ENCODE measurements at places on chromosomes 2 and 18.
A peak's percentile ranks its signal among the peaks of the same experiment; 100 is the strongest.

GRCh38 chr2:44778671-44779476 is 162.6 kb upstream of the SIX3 start:
- DNase-seq, result no peak

DNA sequence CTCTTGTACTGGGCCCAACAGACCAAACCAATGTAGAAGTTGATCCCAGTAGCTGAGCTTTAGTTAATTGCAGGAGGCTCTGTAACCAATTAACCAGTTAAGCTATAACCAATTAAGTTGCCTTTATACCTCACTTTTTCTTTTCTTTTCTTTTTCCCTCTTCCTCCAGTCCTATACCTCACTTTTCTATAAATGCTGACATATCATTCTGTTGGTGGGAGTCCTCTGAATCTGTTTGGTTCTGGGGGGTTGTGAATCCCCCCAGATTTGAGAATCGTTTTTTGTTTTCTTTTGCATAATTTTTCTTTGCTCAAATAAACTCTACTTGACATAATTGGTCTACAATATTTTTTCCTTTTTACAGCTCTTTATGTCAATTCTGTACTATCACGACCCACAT is 38.1 kb upstream of the ACMSD start:
- no peak for DNase-seq

GRCh38 chr2:162424816-162425215 is 80.9 kb downstream of the GCA start:
- DNase-seq, result no peak

DNA sequence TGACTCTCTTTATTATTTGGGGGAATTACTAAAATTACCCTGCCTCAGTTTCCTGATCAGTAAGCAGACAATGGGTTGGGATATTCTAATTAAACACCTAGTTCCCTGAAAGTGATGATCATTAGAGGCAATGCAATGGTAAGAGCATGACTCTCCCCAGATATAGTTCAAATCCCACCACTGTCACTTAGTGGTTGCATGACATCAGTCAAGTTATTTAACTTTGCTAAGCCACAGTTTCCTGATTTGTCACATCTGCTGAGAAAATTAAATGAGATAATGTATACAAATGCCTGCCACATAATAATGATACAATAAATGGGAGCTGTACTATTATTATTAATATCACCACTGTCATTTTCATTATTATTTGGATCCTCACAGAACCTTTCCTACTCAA is 29.9 kb downstream of the ZEB2 start:
- DNase-seq, result no peak

DNA sequence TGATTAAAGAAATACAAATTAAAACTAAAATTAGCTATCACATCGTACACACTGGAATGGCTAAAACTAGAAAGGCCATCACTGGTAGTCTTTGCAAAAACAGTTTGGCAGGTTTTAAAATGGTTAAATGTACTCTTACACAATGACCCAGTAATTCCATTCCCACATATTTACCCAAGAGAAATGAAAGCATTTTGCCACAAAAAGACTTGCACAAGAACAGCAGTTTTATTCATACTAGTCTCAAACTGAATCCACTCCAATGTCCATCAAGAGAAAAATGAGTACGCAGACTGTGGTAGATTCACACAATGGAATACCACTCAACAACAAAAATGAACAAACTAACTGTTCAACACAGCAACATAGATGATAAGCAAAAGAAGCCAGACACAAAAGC is 29.1 kb downstream of the SP140L start:
- no peak for DNase-seq

DNA sequence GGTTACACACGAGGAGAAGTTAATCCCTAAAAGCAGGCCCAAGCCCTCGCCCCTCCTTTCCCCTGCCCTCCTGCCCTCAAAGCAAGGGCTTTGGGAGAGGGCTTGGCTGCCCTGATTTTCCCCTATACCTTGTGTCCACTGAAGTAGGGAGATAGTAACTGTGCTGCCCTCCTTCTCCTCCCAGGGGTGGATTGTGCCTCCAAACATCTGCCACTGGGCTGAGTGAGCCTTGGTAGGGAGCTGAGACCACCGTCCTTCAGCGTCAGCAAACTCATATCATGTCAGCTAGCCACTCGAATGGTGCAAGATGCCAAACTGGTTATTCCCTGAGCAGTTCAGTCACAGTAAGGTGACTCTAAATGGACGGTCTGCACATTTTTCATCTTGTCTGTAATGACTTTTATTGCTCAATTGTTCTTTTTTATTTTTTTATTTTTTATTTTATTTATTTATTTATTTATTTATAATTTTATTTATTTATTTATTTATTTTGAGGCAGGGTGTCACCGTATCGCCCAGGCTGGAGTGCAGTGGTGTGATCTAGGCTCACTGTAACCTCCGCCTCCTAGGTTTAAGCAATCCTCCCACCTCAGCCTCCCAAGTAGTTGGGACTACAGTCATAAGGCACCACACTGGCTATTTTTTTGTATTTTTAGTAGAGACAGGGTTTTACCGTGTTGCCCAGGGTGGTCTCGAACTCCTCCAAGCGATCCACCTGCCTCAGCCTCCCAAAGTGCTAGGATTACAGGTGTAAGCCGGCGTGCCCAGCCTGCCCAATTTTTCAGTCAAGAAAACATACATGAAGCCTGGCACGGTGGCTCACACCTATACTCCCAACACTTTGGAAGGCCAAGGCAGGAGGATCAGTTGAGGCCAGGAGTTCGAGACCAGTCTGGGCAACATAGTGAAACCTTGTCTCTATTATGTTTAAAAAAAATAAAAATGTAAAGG is 8.7 kb downstream of the PCBP1 start:
- DNase-seq, result no peak

DNA sequence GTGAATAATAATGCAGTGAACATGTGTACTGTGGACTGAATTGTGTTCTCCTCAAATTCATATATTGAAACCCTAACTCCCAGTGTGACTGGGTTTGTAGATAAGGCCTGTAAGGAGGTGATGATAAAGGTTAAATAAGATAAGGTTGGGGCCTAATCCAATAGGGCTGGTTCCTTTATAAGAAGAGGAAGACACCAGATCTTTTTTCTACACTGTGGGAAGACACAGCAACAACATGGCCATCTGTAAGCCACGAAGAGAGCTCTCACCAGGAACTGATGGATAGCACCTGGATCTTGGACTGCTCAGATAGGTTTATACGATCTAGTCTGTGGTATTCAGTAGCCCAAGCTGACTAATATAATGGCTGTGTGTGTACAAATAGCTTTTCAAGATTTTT is 66.8 kb downstream of the BMPR2 start:
- no peak for DNase-seq

GRCh38 chr2:159249990-159250715 is 36.4 kb downstream of the WDSUB1 start:
- no peak for DNase-seq

GRCh38 chr18:36769611-36770314 is 59.0 kb downstream of the TPGS2 start:
- DNase-seq, result no peak

GRCh38 chr18:68462766-68463165 is 252.1 kb downstream of the TMX3 start:
- DNase-seq, result no peak

GRCh38 chr18:74513149-74513882 is 17.2 kb downstream of the CNDP2 start:
- no peak for DNase-seq

- DNase-seq, result no peak
These were observed 625.2 kb downstream of the CPS1 start for GRCh38 chr2:211181626-211182025.

GRCh38 chr2:10184421-10184820 is 61.9 kb downstream of the RRM2 start:
- no peak for DNase-seq

DNA sequence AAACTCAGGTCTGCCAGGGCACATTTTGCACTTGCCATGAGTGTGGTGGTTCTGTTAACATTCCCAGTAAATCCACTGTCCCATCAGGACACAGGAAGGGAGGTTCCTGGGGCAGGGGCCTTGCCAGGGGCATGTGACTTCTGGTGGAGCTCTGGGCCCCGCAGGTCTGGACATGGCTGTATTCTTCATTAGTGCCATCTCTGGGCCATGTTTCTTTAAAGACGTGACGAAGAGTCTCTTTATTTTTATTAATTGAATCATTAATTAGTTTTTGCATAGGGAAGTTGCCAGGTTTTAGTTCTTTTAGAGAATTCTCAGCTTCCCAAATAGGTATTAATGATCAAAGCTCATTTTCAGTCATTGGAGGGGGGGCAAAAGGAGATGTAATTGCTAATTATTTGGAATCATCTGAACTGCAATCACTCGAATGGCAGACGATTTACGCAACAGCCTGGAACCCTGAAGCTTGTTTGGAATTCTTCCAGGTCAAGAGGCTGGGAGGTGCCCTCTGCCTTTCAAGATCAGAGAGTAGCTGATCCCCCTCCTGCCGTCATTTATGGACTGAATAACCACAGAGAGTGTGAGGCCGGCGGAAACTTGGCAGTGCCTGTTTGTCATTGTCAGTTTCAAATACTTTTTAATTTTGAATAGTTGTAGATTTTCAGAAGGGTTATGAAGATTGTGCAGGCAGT is 106.2 kb downstream of the RTP5 start:
- no peak for DNase-seq

DNA sequence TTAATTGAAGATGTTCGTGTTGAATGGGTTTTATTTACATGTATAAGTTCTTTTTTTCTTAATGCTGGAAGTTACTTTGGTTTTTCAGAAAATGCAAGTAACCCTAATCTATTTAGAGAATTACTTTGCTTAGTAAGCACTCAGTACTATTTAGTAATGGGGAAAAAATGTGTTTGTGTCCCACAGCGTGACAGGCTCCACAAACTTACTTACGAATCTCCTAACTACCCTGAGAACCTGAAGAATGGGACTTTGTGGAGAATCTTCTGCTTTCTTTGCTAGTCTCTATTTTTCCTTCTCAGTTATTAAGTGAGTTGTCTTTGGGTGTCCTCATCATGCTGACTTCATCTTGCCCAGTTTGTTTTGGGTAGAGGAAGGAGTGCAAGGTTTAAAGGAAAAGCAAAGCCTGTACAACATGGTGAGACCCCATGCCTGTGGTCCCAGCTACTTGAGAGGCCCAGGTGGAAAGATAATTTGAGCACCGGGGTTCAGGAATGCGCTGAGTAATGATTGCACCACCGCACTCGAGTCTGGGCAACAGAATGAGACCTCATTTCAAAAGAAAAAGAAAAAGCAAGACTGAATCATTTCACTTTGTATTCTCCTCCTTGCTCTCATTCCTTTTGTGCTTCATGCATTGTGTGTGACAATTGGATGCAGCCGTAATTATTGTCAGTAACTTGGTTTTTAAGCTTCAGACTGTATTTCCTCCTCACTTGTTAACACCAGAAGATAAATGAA is 10.2 kb downstream of the NEDD4L start:
- no peak for DNase-seq

- no peak for DNase-seq
These were observed 38.1 kb upstream of the LCLAT1 start for GRCh38 chr2:30408961-30409387.

DNA sequence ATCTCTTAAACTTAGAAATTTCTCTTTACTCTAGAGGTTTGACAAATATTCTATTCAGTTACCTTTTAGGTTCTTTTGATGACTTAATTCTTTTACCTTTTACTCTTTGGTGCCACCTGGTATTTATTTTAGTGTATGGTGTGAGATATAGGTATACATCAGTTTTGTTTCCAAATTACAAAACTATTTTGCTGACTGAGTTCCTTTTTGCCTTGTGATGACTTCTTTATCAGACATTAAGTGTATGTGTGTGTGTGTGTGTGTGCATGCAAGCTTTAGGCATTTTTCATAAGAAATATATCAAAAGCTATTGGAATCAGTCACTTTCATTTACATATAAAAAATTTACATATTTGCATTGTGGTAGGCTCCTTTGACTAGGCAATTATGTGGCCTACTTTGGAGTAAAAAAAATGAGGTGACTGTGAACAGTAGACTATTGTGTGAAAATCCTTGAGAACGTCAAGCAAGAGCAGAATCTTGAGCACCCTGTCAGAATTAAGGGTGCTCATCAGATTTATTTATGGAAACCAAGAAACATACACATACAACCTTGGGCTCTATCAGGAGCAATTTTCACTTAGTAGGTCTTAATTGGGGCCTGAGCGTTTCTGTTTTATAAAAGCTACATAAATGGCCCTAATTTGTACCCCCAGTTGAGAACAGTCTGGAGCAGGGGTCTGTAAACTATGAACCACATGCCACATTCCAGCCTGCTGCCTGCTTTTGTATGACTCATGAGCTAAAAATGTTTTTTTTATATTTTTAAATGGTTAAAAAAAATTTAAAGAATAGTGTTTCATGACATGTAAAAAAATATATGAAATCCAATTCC is 415.9 kb downstream of the SLC4A3 start:
- no peak for DNase-seq

DNA sequence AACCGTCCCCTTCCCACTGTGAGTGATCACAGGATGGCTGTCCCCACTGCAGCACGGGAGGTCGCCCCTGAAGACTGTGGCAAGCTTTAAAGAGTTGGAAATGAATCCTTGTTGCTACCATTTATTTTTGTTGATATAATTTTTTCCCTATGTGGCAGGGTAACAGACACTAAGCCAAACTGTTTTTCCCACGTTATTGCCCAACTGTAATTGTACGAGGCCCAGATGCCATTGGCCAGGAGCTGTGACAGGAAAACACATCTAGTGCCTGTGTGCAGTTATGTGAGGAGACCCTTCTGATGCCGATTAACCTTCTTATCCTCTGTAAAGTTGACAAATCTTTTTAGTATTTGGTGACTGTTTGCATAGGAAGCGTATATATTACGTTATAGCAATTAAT is 44.2 kb downstream of the MRPS9 start:
- no peak for DNase-seq

DNA sequence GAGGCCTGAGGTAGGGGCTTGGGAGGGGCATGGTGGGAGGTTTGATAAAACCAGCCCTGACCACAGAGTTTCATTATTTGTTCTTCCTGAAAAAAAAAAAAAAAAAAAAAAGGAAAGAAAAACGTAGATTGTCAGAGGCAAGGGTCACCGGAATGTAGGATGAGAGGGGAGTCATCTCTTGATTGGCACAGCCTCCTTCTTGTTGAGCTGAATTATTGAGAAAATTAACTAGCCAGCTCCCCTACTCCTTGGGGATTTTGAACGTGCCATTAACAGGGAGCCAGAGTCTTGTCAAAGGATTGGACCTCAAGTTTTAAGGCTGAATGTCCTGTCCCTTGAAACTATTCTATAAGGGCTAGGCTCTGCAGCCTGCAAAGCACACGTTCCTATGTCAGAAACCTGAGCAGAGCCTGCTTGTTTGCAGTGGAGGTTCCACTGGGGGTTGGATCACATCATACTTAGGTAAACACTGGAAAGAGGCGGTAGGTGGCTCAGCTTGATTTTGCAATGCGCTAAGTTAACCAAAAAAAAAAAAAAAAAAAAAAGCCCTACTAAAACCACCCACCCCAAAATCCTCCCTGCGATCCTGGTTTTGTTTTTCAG is 2.3 kb downstream of the INHBB start:
- DNase-seq, result no peak

- peak; percentile 59 for DNase-seq
These were observed 188.1 kb downstream of the ARL4C start for GRCh38 chr2:234308813-234309195.

GRCh38 chr2:55459279-55459678 is 39.6 kb upstream of the CCDC88A start:
- DNase-seq, result no peak

Measured in activated T-cell treated with anti-CD3 and anti-CD28 coated beads for 4 hours (primary cell).